ENCODE measurements at places on chromosomes 1 and 21. TPM values are rescaled to one million over a fixed set of nuclear protein-coding genes. Genes with fewer than 3 reads are reported as not detected.

DNA sequence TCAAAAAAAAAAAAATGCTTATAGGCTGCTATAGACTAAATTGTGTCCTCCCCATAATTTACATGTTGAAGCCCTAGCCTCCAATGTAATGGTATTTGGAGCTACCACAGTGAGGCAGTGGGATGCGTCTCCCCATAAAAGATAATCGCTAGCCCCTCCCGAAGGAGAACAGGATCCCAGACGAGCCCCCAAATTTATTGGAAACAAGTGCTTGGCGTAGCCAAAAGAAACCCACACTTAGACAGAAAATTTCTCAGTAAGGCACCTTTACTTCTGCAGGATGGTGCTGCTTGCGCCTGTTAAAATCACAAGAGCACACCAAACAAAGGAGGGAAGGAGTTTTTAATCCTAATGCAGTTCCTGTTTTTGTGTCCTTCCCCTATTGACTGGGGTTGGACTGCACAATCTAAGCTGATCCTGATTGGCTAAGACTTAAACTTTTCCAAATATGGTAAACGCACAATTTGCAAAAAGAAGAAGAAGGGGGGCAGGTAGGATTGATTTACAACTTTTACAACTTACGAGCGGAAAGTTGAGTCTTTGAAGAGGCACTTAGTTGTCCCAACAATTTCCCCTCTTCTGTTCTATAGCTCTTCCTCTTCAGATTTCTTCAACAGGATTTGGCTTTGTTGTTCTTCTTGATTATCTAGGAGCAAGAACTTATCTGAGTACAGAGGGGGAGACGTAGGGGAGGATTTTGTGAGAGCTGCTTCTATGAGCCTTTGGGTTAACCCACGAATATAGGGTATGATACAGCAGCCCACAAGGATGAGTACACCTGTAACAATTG, 3.0 kb upstream of the IPP start:
- no peak for DNase-seq

Gene CD160
- not detected for total RNA-seq

Gene CRYBG2
- total RNA-seq, result 2.2 TPM

GRCh38 chr1:14055442-14056223, 355.6 kb downstream of the PRDM2 start:
- no peak for DNase-seq

GRCh38 chr21:35119501-35120047, 70.5 kb upstream of the RUNX1 start:
- no peak for DNase-seq

DNA sequence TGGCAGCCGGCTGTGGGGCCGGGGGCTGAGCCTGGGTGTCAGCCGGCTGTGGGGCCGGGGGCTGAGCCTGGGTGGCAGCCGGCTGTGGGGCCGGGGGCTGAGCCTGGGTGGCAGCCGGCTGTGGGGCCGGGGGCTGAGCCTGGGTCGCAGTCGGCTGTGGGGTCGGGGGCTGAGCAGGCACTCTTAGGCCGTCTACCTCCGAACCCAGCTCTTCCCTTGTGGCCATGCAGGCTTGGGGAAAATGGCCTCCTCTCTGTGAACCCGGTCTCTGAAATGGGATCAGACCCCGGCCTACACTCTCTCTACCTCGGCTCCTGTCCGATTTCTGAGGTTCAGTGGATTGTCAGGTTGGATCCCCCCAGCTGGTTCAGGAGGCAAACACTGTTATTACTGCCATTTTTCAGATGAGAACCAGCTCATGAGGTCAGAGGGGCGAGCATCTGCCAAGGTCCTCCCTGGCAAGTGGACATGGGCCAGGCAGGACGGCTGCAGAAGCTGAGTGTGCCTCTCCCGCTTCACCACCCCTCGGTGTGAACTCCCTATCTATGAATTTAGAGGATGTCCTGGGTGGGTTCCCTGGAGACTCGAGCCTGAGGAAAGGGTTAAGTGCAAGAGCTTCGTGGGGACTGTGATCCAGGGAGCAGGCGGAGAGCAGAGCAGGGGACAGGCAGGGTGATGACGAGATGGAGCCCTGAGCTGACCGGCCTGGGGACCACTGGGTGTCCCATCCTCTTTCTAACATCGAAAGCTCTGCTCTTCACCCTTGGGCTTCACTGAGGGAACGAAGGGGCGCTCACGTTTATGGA, 10.9 kb upstream of the COL18A1 start:
- no peak for DNase-seq

GRCh38 chr1:1204425-1204920, 1.9 kb downstream of the TNFRSF18 start:
- DNase-seq, result no peak

- DNase-seq, result no peak
Observed at GRCh38 chr1:19354531-19354981, 42.4 kb downstream of the SLC66A1 start.

Gene RGS13
- not detected for total RNA-seq

DNA sequence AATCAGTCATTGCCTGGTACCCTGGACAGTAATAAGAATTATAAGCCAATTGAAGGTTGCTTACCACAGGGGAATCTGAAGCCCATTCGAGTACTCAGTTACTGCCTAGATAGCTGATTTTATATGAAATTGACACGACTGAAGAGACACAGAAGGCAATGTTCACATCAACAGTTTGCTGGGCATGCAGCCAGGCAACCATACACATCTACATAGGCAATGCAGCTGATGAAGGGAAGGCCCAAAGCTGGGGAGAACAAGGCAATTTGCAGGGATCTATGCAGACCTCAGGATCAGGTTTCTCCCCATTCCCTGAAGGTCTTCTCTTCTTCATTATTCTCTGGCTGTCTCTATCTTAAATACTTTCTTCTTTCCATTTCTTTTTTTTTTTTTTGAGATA, 448.7 kb downstream of the PTBP2 start:
- DNase-seq, result no peak

DNA sequence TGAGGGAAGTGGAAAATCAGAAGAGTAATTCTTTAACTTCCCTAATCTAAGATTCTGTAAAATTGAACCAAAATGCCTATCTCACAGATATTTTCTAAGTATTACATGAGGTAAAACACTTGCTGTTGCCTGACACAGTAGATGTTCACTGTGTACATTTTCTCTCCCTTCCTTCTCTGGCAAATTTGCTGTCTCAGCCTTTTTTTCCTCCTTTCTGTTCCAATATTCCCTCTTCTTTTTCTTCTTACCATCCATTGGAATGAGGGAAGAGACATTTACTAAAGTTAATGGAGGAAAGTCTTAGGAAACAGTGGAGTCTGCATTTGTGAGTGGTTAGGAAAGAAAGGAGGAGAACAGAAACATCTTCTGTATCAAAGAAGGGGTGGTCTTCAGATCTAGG, 239.9 kb downstream of the ZP4 start:
- DNase-seq, result no peak

DNA sequence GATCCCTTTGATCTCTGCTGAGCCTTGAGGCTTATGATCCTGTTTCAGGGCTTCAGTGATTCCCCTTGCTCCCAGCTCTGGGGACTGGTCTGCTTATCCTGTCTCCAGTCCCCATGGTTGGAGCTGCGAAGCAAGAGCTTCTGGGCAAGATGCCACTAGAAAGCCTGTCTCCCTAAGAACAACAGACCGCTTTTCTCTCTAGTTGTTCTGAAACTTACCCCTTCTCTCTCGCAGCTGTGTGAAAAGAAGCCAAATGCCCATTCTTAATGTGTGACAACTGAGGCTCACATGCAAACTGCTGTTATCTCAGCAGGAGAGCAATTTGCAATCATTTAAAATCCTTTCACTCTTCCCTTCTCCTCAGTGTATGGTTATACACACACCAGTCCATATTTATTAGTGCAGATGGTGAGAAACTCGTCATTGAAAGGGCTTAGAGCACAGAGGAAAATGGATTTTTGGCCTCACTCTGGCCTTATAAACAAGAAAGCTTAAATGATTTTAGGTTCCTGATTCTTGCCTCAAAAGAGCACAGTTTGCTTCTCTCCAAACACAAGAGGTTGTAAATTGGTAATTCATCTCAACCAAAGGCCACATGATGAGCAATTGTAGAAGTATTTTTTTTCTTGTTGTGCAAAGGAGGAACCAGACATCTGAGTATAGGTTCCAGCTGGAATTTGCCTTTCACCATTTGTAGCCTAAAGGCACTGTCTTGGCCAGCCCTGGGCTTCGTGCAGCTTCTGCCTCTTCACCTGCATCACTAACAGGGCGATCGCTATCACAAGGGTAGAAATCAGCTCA, 179.2 kb upstream of the LMO4 start:
- peak; percentile 56 for DNase-seq

Gene ICOSLG
- 5.4 TPM for total RNA-seq

Gene NPR1
- 0.17 TPM for total RNA-seq

GRCh38 chr1:209924390-209924789, 13.6 kb upstream of the SYT14 start:
- no peak for DNase-seq

- DNase-seq, result no peak
Observed at GRCh38 chr1:39282537-39283216, 78.2 kb downstream of the MACF1 start.

Gene DNAH14
- 17.7 TPM for total RNA-seq

DNA sequence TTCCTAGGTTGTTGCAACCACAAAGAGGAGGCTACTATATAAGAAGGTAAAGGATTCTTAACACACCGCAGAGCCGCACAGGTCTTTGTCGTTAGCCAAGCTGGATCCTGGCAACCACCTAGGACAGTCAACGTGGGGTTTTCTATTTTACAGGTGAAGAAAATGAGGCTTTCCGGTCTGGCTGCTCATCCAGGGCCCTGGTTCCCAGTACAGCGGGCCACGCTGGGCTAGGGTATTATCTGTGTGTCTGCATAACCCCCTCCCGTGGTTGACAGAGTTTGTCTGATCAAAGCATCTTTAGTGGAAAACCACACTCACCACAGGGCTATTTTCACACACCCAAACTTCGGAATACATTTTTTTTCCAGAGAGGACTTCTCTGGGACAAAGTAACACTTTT, 39.0 kb upstream of the PDE9A start:
- peak; percentile 13 for DNase-seq

- no peak for DNase-seq
Observed at GRCh38 chr1:168273575-168273974, 7.1 kb upstream of the TBX19 start.

- no peak for DNase-seq
Observed at GRCh38 chr1:225460737-225461532, 33.1 kb upstream of the LBR start.

Gene GJB3
- 24.8 TPM for total RNA-seq

DNA sequence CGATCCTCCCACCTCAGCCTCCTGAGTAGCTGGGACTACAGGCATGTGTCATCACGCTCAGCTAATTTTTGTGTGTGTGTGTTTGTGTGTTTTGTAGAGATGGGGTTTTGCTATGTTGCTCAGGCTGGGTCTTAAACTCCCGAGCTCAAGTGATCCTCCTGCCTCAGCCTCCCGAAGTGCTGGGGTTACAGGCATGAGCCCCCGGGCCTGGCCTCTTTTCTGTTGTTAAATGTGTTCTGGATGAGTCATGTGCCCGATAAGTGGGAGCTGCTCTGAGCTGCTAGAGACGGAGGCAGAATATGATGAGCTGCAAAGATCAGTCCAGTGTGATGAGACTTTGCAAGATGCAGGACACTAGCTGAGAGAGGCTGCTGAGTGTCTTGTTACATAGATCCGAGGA, 75.5 kb downstream of the VPS13D start:
- no peak for DNase-seq

Gene TSPAN1
- 155 TPM for total RNA-seq

DNA sequence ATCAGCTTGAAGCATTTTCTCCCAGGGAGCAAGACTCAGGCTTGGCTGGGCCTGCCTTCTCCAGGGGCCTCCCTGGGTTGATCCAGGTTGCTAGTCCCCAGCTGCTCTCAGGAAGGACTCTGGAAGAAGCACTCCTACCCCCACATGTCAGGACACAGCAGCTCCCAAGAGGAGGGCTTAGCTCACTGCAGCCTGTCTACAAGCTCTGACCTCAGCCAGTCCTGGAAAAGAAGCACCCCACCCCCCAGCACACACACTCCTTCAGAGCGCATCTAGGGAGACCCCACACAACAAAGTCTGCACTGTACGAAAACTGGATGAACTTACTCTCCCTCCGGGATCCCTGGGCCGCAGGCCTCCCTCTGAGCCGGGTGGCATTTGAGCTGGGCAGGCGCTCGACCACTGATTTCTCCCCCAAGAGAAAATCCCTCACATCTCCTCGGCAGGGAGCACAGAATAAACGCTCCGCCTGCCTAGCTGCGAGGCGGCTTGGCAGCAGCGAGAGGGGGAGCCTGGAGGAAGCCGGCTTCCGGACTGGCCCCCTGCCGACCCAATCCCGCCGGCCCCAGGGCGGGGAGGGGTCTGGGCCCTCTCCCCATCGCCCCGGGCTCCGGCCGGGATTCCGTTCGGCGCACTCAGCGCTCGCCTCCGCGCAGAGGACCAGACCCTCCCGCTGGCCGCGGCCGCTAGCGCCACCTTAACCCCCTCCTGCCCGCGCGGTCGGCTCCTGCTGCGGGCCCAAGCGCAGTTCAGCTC, at the start of gene KCNA2:
Gene KCNA2 (minus strand): TSS at position 458 of the 756 bp plus-strand sequence. CDS start 1,576 bp downstream, outside the sequence.
- no peak for DNase-seq

Gene DCST1
- total RNA-seq, result not detected

- peak; percentile 49 for DNase-seq
Observed at GRCh38 chr1:93346421-93346993, 800 bp downstream of the DR1 start.

GRCh38 chr1:96901783-96902363, 180.3 kb downstream of the PTBP2 start:
- DNase-seq, result no peak

DNA sequence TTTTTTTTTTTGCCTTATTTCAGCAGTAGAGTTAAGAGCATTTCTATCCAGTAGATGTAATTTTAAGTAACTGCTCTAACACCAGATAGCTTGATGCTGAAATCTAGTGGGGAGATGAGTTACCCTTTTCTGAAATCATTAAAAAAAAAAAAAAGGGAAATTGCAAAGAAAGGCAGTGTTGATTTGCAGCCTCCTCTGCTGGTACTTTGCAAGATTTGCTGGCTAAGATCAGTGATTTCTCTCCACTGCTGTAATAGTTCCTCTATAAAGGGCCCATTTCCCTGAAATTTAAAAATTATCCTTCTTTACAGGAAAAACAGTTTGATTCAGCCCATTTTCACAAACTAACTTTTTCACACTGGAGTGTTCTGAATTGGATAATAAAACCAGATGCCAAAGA, 120.6 kb downstream of the PTBP2 start:
- no peak for DNase-seq

Gene PGLYRP4
- 0.29 TPM for total RNA-seq

- DNase-seq, result peak; percentile 94
Observed at GRCh38 chr21:45004481-45005247, 64.8 kb downstream of the SLX9 start.

DNA sequence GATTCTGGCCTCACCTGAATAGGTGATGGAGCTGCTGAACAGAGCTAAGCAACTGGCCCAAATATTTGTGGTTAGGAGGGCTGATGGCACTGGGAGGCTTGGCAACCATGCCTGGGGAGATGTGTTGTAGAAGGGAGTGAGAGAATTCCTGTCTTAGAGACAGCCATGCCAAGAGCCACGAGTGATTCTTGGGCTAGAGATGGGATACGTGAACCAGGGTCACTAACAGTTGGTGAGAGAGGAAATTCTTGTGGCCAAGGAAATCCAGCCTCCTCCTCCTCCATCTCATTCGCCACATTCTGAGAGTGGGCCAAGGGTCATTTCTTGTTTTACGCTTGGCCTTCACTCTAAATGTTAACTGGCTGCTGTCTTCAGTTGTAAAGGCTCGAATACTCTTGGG, 46.3 kb downstream of the NGF start:
- DNase-seq, result no peak

- DNase-seq, result no peak
Observed at GRCh38 chr1:205915354-205915990, 27.8 kb downstream of the SLC26A9 start.

- peak; percentile 39 for DNase-seq
Observed at GRCh38 chr1:21520899-21521716, 11.9 kb downstream of the ALPL start.

Data from mammary epithelial cell (primary cell).